ENCODE measurements at places on chromosomes 1 and 21.

DNA sequence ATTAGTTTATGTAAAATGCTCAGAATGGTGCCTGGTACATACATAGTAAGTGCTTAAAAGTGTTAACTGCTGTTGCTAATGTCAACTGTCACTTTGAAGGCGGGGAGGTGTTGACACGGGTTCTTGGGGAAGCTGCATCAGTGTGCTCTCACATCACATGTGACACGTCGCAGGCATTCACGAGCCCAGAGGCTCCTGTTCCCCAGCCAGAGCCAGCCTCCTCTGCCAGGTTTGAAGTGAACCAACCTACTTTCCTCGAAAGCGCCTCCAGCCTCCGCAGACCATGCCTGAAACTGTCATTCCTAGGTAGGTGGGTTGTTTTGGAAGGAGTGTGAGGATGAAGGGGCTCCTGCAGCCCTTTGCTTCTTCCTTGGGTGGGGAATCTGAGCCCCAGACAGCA lies 13.8 kb downstream of the GALNT2 start:
- DNase-seq: no peak

GRCh38 chr1:180152588-180152987 lies 2.1 kb upstream of the QSOX1 start:
- no peak for DNase-seq

GRCh38 chr1:200279810-200280411 lies 129.9 kb downstream of the ZNF281 start:
- DNase-seq: peak; percentile 48

DNA sequence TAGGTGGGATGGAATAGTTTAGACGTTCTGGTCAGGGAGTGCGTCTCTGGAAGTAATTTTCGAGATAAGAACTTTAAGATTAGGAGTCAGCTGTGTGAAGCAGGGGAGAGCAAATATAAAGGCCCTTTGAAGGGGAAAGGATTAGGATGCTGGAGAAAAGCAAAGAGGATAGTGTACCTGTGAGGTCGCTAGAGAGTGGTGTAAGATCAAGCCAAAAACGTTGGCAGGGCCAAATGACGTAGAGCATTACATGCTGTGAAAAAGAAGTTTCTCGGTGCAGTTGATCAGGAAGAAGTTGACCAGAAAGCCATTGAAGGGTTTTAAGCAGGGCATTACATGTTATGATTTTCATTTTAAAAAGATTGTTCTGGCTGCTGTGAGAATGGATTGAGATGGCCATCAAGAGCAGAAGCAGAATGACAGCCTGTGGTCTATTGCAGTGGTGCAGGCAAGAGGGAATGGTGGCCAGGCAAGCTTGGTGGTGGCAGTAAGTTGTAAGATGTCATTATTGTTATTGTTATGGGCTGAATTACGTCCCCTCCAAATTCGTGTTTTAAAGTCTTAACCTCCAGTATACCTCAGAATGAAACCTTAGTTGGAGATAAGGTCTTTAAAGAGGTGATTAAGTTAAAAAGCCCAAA lies 113.6 kb upstream of the KIF26B start:
- no peak for DNase-seq

DNA sequence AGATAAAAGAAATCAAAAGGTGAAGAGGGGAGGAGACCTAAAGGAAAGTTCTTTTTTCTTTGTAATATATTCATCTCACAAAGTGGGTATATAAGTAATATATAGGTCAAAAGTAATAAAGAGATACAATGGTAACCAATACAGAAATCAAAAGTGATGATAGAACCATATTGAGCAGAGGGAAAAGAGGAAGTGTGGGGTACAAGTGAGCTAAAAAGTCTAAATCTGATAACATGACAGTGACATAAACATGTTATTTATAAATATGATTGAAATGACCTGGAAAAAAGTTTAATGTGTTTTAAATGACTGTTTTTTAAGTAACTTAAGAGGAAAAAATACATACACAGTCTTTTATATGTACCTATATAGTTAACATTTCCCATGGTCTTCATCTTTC lies 70.5 kb downstream of the MRPL39 start:
- no peak for DNase-seq

Data from Caki2 (cell line).